Osteocyte (in vitro differentiated cells): ENCODE measurements at places on chromosomes 5 and 9. TPM values are rescaled to one million over a fixed set of nuclear protein-coding genes. Genes with fewer than 3 reads are reported as not detected.
A peak's percentile ranks its signal among the peaks of the same experiment; 100 is the strongest.

DNA sequence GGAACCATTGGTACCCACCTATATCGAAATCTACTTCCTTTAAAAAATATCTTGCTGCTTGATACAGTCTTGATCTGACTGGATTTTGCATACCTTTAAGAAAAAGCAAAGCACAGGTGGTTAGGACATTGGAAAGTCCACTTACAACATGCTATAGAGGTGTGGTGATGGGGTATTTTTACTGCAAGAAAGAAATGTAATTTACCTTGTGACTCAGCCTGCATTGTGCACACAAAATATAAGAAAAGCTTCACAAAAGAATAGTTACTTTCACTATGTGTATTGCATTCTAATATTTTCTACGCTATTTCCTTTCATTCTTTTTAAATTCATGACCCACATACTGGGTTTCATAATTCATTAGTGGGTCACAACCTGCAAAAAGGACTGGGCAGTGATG, 236.2 kb upstream of the RASEF start:
- no peaks in the 10 kb centered on the region for H3K36me3 ChIP-seq
- no peaks in the 10 kb centered on the region for H3K27me3 ChIP-seq
- no peaks in the 10 kb centered on the region for H3K4me1 ChIP-seq
- H3K4me3 ChIP-seq = no peak overlapping the region
- no peak for DNase-seq

The ROR2 gene
- total RNA-seq = 43.0 and 48.2 TPM in 2 replicates

- no peak for DNase-seq
- H3K27ac ChIP-seq = no peak overlapping the region
- H3K27me3 ChIP-seq = no peaks in the 10 kb centered on the region
- no peaks in the 10 kb centered on the region for H3K36me3 ChIP-seq
- no peak overlapping the region for H3K4me3 ChIP-seq
- H3K4me1 ChIP-seq = peaks cover 6% of the 10 kb centered on the region
These were observed 43.7 kb upstream of the TTC1 start for GRCh38 chr5:159965031-159965837.

GRCh38 chr9:137236936-137237421, 4.1 kb upstream of the TUBB4B start:
- peaks cover 14% of the 10 kb centered on the region for H3K4me1 ChIP-seq
- H3K4me3 ChIP-seq = no peak overlapping the region
- H3K27me3 ChIP-seq = no peaks in the 10 kb centered on the region
- DNase-seq = no peak
- H3K36me3 ChIP-seq = no peaks in the 10 kb centered on the region
- no peak overlapping the region for H3K27ac ChIP-seq

The IFNW1 gene
- not detected in 2 replicates for total RNA-seq

The ASS1 gene
- total RNA-seq = 217 and 219 TPM in 2 replicates

- H3K36me3 ChIP-seq = no peaks in the 10 kb centered on the region
- peaks cover 3% of the 10 kb centered on the region for H3K27me3 ChIP-seq
- no peak overlapping the region for H3K27ac ChIP-seq
- no peak overlapping the region for H3K4me3 ChIP-seq
These were observed 42.5 kb downstream of the ALG2 start for GRCh38 chr9:99178912-99179872.

- no peaks in the 10 kb centered on the region for H3K36me3 ChIP-seq
- no peak overlapping the region for H3K4me3 ChIP-seq
- DNase-seq = no peak
- no peak overlapping the region for H3K27ac ChIP-seq
- no peaks in the 10 kb centered on the region for H3K27me3 ChIP-seq
- H3K4me1 ChIP-seq = no peaks in the 10 kb centered on the region
These were observed 51.2 kb downstream of the ADAMTS19 start for GRCh38 chr5:129511291-129511690.

DNA sequence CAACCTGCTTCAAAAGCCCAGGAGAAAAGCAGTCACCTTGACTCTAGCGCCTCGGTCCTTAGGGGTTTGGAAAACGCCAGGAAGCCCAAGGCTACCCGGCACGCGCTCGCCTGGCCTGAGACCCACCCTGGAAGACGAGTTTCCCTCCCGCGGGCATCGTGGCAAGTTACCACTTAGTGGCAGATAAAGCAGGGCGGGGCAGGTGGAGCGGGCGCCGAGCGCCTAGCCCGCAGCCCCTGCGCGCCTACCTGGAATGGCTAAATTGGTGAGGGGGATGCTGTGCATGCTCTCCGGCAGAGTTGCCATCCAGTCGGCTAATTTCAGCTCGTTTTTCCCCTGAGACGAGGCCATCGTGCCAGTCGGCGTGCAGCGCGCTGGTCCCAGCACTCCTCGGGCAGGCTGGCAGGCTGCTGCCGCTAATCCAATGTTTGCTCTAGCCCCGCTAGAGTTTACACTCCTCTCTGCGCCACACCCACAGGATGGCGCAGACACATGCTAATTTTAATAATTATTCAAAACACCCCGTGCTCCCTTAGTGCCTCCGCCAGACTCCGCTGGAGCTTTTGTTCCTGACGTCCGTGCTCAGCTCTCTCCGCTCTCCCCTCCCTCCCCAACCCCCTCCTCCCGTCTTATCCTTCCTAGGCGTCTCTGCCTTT, at the start of gene PLCXD3:
TSS of gene PLCXD3 (minus strand) at position 426 of the 656 bp plus-strand sequence. CDS start at position 351, 75 bp downstream.
- DNase-seq = peak; percentile 81
- peak within 1 kb of the TSS; percentile 46 for H3K4me3 ChIP-seq
- no peak within 1 kb of the TSS for H3K27ac ChIP-seq
- H3K36me3 ChIP-seq = no peaks in the 10 kb centered on the region

DNA sequence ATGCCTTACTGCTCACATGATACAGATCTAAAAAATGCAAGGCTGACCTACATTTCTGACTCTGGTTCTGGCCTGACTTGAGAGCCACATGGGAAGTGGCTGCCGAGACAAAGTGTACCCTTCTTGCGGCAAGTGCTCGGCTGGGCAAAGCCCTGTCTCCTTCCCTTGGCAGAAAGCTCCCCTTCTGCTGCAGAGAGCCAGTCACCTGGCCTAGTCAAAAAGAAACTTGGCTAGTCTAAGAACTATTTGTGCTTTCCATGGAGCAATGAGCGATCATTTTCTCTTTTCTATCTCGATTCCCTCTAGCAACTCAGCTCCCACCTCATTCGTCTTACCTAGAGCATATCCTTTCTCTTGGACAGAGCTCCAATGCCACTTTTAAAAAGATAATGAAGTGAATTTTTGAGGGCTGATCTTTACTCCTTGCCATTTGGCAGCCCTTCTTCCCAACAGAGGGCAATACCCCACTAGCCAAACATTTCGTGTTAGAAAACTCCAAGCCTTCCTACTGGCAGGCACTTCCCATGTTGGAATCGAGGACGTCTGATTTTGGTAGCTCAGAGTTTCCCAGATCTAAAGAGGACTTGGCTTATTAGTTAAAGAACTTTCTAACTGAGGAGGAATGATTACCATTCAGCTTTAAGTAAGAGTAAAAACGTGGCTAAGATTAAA, 108.1 kb upstream of the PRRC1 start:
- H3K27me3 ChIP-seq = no peaks in the 10 kb centered on the region
- peaks cover 19% of the 10 kb centered on the region for H3K36me3 ChIP-seq
- no peak for DNase-seq
- no peak overlapping the region for H3K4me3 ChIP-seq
- peaks cover 32% of the 10 kb centered on the region for H3K4me1 ChIP-seq

The NUTM2F gene
- total RNA-seq = not detected in 2 replicates

DNA sequence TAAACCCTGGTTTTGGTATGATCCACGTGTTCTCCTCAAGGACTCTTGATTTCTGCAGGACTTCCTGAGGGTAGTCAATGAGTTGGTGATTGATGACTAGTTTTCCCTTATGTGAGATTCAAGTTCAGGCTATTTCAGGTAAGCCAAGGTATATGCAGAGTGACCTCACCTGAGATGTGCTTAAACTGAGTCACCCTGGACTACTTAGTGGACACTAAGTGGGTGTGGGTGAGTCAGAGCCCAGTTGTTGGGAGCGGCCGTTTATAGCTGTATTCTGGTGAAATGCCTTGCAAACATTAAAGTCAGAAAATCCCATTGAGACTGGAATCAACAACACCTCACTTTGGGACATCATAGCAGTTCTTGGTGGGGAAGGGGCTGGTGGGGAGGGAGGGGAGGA, 62.9 kb downstream of the SLC28A3 start:
- H3K36me3 ChIP-seq = no peaks in the 10 kb centered on the region
- H3K4me3 ChIP-seq = no peak overlapping the region
- DNase-seq = no peak
- H3K27me3 ChIP-seq = no peaks in the 10 kb centered on the region
- peaks cover 9% of the 10 kb centered on the region for H3K4me1 ChIP-seq
- no peak overlapping the region for H3K27ac ChIP-seq

DNA sequence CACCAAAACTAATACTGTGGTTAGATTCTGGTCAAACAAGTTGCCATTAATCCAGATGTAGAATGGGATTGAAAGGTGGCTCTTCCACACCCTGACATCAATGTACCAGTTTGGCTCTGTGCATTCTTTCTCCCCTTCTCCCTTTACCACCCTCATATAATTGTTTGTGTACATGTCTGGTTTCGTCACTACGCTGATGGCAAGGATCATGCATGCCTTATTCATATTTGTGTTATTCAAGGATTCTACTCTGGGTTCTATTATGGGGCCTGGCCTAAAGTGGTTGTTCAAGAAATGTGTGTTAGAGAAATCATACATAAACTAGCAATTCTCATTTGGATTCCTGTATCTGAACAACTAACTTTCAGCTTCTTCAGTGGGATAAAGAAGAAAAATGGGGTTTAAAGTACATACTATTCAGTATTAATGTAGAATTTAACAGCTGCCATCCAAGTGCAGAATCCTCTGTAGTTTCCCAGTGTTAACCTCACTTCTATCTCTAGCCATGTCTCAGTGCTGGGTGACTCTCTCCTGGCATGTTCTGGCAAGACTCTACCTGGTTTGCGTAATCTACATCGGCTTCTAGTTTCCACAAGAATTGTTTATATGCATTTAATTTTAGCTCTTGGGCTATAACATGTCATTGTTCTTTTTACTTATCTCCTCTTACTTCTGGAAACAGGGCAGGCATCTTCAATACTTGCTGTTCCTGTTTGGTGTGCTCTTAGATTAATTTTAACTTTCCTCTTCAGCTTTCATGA, 27.9 kb upstream of the CDKN2B start:
- no peak overlapping the region for H3K27ac ChIP-seq
- H3K4me1 ChIP-seq = peaks cover 20% of the 10 kb centered on the region
- peaks cover 7% of the 10 kb centered on the region for H3K36me3 ChIP-seq
- DNase-seq = no peak
- no peak overlapping the region for H3K4me3 ChIP-seq

DNA sequence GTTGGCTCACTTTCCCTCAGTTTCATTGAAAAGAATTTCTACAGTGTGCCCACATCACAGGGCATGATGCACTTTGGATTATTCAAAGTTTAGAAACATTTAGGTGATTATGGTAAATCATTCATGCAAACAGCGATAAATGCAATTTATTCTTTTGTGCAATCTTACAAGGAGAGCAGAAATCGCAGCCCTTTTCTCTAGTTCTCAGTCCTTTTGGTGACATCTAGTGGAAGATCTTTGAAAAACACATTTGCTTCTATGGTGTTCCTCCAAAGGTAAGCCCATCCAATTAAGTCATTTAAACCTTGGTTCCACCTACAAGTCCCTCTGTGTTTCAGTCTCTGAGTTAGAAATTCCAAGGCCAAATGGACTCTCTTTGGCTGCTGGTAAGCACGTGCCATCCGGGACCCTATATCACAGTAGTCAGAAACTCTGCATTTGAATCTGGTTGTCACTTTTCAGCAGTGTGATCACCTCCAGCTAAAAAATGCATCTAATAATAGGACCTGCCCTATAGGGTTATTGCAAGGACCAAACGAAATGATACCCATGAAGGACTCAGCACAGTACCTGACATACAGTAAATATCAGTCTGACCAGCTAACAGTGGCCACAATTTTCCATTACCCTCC, 66.4 kb downstream of the MACROH2A1 start:
- peaks cover 26% of the 10 kb centered on the region for H3K36me3 ChIP-seq
- H3K27me3 ChIP-seq = no peaks in the 10 kb centered on the region

GRCh38 chr9:34374905-34375552, 1.7 kb downstream of the MYORG start:
- H3K4me3 ChIP-seq = peak overlapping the region; percentile 83
- no peaks in the 10 kb centered on the region for H3K27me3 ChIP-seq
- H3K36me3 ChIP-seq = no peaks in the 10 kb centered on the region
- H3K27ac ChIP-seq = no peak overlapping the region
- peaks cover 12% of the 10 kb centered on the region for H3K4me1 ChIP-seq
- no peak for DNase-seq

DNA sequence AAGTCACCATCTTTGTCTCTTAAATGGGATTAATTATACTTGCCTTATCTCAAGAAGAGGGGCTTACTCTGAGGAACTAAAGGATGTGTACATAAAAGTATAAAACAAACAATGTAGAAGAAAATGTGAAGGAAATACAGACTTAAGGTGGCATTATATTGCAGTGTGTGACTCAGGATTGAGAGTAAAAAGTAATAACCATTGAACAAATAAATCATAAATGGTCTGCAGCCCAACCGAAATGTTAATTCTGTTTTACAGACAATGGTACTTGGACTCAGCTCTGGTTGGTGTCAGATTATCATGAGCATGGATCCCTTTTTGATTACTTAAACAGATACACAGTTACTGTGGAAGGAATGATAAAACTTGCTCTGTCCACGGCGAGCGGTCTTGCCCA, 37.4 kb downstream of the TGFBR1 start:
- peaks cover 9% of the 10 kb centered on the region for H3K4me1 ChIP-seq
- no peak for DNase-seq
- H3K27me3 ChIP-seq = no peaks in the 10 kb centered on the region
- H3K4me3 ChIP-seq = no peak overlapping the region

The DMRT3 gene
- total RNA-seq = not detected in 2 replicates

The ZBTB5 gene
- total RNA-seq = 16.3 and 17.6 TPM in 2 replicates

- no peaks in the 10 kb centered on the region for H3K27me3 ChIP-seq
- H3K4me1 ChIP-seq = peaks cover 4% of the 10 kb centered on the region
- H3K36me3 ChIP-seq = no peaks in the 10 kb centered on the region
- no peak overlapping the region for H3K27ac ChIP-seq
- no peak overlapping the region for H3K4me3 ChIP-seq
- no peak for DNase-seq
These were observed 510.4 kb upstream of the RGMB start for GRCh38 chr5:98263084-98263483.

DNA sequence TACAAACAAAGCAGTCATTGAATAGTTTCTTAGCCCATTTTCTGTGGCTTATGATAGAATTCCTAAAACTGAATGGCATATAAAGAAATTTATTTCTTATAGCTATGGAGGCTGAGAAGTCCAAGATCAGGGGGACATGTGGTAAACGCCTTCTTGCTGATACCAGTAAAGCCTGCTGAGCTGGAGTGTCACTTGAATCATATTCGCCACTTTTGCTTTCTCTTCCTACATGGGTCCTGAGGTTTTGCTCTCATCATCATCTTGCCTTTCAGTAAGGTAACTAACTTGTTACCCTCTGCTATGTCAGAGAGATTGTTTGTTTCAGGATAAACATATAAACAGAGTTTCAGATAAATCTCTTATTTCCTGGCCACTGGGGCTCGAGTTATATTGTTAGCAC, 203.3 kb upstream of the DMRT1 start:
- no peaks in the 10 kb centered on the region for H3K4me1 ChIP-seq
- no peak overlapping the region for H3K27ac ChIP-seq
- no peak overlapping the region for H3K4me3 ChIP-seq
- no peaks in the 10 kb centered on the region for H3K36me3 ChIP-seq
